ENCODE measurements at places on chromosomes 2 and 18.

DNA sequence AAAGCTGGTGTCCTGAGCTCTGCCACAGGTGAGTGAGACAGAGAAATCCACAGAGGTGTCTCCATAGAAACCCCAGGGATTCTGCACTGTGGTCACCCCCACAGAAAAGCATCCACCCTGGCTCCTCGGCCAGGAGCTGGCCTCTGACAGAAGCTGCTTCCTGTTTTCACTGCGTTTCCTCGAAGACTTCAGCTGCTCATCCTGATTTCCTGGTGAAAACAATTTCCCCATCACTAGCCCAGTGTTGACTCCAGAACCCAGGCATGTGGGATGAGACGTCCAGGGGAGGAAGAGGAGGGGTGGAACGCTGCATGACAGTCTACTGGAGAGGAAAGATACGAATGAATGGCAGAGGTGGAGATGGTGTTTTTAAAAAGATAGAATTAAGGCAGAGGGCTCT lies 60.3 kb upstream of the GPR45 start:
- no peak for DNase-seq

DNA sequence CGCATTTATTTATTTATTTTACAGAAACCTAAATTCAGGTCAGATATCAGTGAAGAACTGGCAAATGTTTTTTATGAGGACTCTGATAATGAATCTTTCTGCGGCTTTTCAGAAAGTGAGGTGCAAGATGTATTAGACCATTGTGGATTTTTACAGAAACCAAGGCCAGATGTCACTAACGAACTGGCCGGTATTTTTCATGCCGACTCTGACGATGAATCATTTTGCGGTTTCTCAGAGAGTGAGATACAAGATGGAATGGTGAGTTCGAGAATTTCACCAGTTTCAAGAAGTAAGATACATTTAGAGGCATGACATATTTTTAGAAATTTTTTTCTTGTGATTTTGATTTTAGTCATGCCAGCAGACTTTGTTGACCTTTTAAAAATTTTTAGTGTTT lies 4.6 kb downstream of the CDCA7 start:
- DNase-seq, result no peak

- no peak for DNase-seq
These were observed 677.0 kb downstream of the SUCLG1 start for GRCh38 chr2:83782122-83782521.

DNA sequence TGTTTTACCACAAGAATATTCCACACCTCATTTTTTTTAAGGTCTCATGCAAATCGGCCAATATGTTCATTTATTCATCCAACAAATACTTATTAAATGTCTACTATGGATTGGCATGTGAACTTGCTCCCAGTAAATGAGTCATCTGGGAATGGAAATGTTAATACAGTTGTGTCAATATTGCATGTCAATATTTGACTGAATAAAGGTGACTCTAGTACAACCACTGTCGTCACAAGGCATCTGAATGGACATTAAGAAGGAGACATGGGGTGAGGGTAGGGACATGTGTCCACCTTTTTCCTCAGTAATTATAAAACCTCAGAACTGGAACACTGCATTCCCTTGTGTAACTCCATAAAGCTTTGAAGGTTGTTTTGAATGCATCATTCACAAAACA lies 365.4 kb downstream of the ADCYAP1 start:
- no peak for DNase-seq

GRCh38 chr18:78816114-78816513 lies 163.5 kb upstream of the SALL3 start:
- DNase-seq, result no peak

DNA sequence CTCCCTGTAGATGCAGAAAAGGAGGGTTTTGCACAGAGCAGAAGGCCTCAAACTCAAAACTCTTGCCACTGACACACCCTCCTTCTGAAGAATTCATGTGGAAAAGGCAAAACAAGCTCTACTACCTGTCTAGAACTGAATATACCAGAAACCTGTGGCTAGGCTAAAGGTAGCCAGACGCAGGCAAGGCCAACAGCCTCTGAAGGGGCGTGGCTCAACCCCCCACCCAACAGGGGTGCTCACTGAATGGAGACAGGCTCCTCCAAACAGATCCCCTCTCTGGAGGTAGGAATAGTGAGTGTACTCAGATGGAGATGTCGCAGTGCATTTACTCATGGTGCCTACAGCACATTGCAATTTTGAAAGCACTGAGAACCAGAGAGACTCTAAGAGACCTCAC lies 3.0 kb upstream of the STK17B start:
- DNase-seq, result no peak

DNA sequence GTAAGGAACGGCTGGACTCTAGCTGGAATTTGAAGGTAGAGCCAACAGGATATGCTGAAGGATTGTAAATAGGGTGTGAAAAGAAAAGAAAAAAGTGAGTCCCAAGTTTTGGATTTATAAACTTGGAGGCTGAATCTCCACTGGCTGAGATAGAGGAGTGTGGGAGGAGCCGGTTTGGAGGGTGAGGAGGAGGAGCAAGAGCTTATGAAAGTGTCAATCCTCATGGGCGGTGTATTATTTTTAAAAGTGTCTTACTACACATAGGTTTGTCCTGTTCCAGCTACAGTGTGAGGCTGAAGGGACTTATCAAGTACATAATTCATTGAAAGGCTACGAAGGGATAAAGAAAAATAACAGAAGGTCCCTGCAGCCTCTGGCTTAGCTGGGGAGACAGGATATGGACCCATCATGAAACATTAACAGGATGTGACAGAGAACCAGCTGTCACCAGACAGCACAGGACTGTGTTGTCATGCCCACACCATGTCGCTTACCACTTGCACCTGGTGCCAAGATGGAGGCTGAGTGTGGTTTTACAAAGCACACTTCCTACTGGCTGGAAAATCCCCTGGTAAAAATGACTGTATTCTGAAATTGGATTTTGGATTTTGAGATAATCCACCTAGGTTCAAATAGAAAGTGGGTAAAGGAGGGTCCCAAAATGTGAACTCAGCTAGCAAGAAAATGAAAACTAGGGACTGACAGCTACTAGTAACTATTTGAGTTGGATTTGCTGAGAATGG lies 2.5 kb upstream of the MREG start:
- no peak for DNase-seq

- no peak for DNase-seq
These were observed 239.0 kb downstream of the PHLPP1 start for GRCh38 chr18:62954366-62954765.

- DNase-seq, result no peak
These were observed 114.5 kb downstream of the MYO3B start for GRCh38 chr2:170292415-170292814.

DNA sequence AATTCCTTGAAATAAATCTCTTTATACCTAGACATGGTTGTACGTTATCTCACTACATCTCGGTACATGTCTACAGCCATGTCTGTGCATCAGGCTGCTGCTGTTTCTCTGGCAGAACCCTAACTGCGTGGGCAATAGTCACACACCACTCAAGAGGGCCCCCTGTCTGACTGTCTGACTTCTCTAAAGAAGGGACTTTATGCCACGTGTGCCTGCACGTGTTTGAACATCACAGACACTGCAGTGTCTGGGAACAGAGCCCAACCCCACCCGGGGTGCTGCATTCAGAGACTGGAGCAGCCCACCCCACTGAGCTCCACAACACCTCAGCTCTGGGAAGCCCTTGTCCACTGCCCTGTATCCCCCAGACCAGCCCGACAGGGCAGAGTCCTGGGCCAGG lies 55.0 kb downstream of the KIF1A start:
- DNase-seq, result no peak

- DNase-seq, result no peak
These were observed 26.2 kb downstream of the POU3F3 start for GRCh38 chr2:104880076-104880475.

GRCh38 chr2:42905341-42906110 lies 113.1 kb upstream of the HAAO start:
- DNase-seq, result peak; percentile 78

DNA sequence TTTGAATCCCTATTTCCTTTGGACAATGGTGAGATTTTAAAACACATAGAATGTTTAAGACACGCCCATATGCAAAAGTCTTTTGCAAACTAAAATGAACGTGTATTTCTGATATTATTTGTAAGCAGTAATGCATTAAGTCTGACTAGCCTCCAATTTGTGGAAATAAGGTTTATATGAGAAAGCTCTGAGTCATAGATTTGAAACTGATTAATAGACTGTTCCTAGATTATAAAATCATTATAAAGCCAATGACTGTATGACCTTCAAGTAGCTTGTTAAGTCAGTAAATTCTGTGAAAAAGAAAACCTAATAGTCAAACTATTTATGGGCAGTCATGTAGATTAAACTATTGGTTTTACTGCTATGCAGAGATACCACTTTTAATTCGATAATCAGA lies 12.8 kb upstream of the EFEMP1 start:
- no peak for DNase-seq

- DNase-seq, result no peak
These were observed 30.4 kb upstream of the GMCL1 start for GRCh38 chr2:69798909-69799526.

GRCh38 chr2:226831266-226831665 lies 4.6 kb upstream of the RHBDD1 start:
- DNase-seq, result no peak

- DNase-seq, result no peak
These were observed 27.6 kb downstream of the RNU4ATAC start for GRCh38 chr2:121558329-121558728.

GRCh38 chr2:188869550-188869949 lies 104.6 kb upstream of the COL3A1 start:
- no peak for DNase-seq

GRCh38 chr2:40646642-40647041 lies 194.8 kb upstream of the SLC8A1 start:
- no peak for DNase-seq

- DNase-seq, result no peak
These were observed 9.5 kb downstream of the CXCR4 start for GRCh38 chr2:136108463-136108862.

GRCh38 chr18:76992226-76993084 lies 140.1 kb downstream of the MBP start:
- no peak for DNase-seq

DNA sequence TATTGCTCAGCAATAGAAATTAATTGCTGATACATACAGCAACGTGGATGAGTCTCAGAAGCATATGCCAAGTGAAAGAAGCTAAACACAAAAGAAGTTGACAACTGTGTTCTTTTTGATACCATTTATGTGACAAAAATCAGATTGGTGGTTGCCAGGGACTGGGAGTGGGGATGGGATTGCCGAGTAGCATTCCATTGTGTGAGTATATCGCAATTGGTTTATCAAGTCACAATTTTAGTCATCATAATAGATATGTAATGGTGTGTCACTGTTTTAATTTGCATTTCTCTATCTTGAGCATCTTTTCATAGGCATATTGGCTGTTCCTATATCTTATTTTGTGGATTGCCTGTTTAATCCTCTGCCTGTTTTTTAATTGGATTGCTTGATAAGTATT lies 20.9 kb downstream of the STRADB start:
- no peak for DNase-seq

DNA sequence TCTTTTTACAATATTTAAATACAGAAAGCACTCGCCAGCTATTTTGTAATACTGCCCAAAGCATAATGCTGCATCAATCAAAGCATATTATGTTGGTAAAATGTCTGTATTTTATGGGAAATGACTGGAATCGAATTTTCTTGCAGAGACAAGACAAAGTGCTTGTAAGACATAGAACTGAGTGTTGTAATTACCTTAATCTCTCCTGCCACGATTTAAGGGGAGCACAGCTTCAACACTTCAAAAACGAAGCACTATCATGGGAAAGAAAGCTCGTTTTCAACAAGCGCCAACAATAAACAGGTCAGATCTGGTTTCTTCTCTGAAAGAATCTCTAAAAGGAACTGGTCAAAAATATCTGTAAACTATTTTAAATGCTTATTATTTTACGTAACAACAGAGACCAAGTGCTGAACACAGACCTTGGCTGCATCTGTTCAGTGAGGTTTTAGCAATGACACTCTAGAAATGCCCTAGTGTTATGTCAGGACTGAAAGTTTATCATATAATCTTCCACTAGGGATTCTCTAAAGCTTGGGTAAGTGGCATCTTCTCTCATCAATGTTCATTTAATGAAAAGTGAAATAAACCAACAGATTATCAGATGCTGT lies 19.0 kb downstream of the RND3 start:
- DNase-seq, result no peak

DNA sequence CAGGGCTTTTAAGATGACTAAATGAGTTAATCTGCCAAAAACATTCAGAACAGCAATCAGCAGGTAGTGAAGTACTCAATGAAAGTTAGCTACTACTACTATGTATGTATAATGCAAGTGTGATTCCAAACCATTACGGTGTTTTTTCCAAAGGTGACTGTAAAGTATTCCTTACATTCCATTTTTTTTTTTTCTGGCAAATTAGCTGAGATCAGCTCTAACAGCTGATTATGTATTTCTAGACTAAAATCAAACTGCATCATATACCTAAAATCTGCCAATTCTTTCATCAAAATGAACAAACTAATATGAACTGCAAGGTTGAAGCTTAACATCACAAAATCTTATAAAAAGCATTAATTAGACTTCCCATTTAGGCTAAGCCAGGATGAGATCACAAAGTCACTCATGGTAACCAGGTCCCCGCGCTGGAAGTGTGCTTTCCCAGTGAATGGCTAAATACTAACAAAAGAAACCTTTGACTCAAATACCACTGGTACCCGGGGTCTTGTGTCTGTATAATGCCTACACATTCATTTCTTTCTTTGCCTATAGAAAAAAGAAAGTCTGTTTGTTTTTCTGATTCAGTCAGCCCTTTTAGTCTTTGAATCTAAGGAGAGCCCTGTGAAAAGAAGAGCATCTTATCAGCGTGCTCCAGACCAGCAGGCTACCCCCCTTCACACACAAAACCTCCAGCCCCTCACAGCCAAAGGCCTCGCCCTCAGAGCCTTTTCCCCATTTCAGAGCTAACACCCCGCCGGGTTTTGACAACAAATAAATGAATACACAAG lies 88.3 kb downstream of the RBMS1 start:
- no peak for DNase-seq

DNA sequence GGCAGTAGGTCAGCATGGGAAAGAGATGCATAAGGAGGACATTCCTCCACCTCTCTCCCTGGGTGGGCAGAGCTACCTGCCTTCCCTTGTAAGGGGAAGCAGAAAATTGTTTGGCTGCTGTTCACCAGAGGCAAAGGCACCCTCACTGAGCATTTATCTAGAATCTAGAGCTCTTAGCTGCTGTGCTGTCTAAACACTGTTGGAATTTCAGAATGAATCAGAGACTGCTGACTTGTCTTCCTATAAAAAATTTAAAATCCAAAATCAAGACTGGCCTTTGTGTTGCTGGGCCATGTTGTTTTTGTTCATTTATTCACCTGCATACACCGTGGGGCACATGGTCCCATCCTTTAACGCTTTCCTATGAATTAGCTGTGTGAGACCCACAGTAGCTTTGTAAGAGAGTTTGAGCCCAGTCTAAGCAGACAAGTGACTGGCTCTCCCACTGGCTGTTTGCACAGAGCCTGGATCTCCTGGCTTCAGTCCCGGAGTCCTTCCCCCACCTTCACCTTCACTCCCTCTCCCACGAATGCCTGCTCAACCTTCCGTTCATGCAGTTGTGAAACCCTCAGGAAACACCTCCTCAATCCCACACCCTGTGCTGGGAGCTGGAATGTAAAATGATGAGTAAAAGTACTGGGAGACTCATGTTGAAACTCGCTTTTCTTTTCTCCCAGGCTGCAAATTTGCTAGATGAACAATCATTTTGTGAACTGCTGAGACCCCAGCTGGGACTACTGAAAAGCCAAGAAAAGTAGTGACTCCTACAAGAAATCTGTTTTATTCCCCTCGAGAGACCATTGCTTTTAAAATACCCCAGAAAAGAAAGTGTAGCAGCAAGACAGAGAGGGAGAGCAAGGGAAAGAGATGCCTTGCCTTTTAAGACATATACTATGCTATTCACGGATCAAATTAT lies 76.2 kb downstream of the FAM168B start:
- DNase-seq, result no peak
